Stimulated activated effector memory CD8-positive, alpha-beta T cell treated with anti-CD3 and anti-CD28 coated beads, Interleukin-12 subunit alpha, Interleukin-12 subunit beta, amount 100 ng/mL, for 72 hours (primary cell): ENCODE measurements at places on chromosomes 2 and 18.

GRCh38 chr2:32506446-32506845, 121.4 kb upstream of the TTC27 start:
- DNase-seq = no peak

DNA sequence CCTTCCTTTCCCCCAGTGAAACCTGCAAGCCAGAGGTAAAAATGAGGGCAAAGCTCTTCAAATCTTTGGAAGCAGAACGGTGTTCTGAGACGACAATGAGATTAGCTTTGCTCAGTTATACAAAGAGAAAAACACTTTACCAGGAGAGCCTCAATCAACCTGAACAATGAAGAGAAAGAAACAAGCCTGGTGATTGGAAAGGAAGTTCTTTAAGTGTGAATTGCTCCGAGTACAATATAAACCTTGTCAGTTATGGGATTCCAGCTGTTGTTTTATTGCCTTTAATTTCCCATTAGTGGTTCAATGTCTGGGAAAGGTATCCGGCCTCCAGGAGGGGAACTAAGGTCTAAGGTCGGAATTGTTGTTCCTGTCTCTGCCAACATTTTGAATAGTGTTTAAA, 901.6 kb downstream of the EPHA4 start:
- no peak for DNase-seq

- DNase-seq = no peak
These were observed 70.7 kb downstream of the SNORC start for GRCh38 chr2:232940724-232941123.

DNA sequence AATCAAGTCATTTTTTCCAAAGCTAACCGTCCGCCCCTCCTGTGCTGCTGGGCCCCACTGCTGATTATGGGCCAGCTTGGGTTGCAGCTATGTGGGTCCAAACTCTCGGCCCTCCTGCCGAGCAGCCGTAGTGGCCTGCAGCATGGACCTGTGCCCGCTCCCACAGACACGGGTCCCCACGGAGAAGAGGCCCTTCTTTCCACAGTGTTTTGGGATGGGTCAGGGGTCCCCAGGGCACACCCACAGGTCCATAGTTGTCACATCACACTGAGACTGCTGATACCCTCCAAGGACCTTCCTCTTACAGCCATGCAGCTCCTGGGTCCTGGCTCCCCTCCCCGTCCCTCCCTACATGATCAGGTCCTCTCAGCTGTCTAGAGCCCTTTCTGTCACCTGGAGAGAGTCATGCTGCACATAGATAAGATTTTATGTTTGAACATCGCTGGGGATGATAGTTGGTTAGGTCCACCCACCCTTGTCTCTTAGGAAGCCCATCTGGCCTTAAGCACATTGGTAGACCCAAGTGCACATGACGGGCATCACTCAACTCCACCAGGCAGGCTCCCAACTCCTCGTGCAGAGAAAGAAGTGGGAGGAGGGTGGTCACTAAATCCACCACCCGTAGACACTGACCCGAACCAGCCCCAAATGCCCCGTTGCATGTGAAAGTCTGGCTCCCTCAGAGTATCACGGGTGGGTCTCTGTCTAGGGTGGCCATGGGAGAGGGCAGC, 17.5 kb downstream of the GPR55 start:
- no peak for DNase-seq

DNA sequence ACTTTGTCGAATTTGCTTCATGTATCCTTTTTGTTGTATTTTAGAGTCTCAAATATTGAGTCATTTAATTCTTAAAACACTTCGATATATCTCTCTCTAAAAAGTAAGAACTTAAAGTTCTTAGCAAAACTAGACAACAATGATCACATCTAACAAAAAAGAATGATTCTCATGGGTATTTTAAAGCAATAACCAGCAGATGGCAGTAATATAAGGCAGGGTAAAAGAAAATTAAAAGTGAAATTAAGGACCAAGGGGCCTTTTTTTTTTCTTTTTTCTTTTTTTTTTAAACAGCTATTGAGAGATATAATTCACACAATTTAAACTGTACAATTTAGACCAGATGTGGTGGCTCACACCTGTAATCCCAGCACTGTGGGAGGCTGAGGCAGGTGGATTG, 9.9 kb upstream of the AOX1 start:
- no peak for DNase-seq

DNA sequence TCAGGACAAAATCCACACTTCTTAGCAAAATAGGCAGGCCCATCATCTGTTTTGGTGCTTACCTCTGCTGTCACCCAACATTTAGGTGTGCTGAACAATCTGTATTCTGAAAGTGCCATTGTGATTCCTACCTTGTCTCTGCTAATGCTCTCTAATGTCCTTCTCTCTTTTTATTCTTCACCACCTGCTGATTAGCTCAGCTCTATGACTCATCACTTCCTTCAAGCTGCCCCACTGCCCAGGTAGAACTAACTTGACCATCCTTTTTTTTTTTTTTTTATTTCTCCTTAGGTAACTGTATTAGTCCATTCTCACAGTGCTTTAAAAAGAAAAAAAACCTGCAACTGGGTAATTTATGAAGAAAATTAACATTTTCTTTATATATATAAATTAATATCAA, 478.7 kb upstream of the POU3F3 start:
- no peak for DNase-seq

- no peak for DNase-seq
These were observed 310.1 kb upstream of the NCKAP5 start for GRCh38 chr2:133878326-133878725.

DNA sequence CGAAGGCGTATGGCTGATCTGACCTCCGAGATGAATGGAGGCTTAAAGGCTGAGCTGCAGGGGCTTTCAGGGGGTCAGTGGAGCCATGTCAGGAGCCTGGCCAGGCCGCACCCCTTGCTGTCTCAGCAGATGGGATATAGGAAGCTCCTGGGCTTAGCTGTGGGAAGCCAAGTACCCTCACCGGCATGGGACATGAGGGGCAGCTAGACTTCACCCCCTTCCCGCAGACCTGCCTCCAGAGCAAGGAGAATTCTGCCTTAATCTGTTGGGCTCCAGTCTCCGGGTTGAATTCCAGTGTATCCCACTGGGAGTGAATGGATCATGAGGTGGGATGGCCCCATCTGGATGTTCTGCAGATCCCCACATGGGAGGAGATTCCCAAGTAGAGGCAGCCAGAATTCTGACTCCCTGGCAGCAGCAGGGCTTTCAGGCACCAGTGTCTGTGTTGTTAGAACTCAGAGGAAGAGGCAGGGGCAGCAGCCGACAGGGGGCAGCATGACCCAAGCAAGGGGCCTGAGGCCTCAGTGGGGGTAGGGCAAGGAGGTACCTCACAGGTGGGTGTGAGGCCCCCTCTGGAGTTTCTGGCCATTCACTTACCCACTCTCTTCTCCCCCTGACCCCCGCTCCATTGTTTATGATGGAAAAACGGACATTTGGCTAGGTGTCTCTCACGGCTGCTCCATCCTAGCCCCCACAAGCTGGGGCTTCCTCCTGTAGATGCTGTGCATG, 19.1 kb downstream of the CAPG start:
- DNase-seq = peak; percentile 80

- no peak for DNase-seq
These were observed 8.9 kb downstream of the TFPI start for GRCh38 chr2:187545238-187545751.

DNA sequence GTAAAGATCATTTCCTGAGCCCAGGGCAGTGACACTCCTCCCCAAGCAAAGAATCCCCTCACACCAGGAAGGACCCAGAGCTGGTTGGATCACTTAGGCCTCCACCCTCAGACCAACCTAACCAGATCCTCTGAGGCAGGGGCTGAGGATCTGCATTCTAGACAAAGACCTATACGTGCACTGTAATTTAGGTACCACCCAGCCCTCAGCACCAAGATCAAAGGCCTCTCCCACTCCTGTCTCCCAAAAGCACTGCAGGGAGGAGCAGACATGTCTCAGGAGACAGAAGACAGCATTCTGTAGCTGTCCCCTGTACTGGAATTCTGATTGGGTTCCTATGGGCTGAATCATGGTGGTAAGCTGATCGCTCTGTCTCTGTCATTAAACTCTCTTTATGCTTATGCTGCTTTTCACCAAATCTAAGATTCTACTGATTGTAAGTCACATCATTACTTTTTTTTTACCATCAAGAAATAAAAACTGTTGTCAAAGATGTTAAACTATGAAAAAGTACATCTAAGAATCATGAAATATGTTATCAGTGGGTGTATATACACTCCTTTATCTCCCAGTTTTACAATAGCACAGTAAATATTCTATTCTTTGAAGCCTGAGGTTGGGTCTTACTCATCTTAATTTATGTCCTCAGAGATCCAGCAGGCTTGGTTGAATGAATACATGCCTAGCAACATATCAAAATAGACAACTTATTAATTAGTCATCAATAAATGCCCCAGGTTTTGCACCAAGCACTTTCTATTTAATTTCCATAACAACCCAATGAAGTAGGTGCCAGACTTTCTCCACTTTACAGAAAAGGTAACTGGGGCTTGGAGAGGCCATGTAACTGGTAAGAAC, 28.3 kb downstream of the MCFD2 start:
- DNase-seq = no peak
